ENCODE measurements at places on chromosomes 1 and 21.

DNA sequence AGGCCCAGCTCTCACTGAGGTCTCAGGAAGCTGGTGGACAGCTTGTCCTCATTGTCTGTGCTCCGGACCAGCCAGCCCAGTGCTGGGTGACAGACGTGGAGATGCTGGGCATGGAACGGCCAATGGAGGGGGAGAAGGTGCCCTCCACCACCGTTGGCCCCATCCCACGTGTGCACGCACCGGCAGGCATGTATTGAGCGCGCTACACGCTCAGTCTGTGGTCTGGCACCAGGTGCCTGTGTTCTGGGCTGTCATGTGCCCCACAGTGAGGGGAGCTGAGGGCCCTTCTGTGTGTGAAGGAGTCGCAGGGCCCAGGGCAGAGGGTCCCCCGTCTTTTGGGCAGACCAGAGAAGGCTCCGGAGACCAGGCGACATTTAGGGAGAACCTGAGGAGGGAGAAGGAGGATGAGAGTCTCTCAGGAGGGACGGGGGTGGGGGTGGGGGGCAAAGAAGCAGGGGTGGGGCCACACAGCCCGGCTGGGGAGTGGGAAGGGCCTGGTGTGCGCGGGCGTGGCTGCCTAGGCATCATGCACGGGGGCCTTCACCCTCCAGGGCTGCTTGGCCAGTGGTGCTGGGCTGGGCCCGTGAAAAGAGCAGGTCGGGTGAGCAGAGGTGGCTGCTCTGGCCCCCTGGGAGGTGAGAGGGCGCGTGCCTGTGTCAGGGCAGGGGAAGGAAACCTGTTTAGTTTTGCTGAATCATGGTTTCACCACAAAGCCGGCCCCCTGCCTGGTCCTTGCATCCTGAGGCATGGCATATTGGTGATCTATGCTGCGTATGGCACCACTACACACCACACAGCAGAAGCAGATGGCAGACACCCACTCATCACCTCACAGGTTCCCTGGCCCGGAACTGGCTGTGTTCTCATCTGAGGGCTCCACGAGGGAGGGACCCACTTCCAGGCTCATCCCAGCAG, 86.7 kb upstream of the TTC34 start:
- DNase-seq = no peak

GRCh38 chr1:64864018-64864940, 102.1 kb downstream of the JAK1 start:
- DNase-seq = peak; percentile 74

DNA sequence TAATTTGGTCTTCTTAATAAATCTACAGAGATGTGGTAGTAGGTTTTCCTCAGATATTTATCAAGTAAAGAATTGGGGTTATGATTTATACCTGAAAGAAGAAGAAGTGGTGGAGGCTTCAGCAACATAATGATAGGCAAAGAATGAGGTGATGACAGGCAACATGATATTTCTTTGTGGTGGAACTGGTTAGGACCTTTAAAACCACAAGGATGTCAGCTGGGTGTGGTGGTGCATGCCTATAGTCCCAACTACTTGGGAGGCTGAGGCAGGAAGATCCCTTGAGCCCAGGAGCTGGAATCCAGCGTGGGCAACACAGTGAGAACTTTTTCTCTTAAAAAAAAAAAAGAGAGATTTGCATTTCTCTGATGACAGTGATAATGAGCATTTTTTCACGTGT, 34.1 kb upstream of the COL11A1 start:
- DNase-seq = no peak

DNA sequence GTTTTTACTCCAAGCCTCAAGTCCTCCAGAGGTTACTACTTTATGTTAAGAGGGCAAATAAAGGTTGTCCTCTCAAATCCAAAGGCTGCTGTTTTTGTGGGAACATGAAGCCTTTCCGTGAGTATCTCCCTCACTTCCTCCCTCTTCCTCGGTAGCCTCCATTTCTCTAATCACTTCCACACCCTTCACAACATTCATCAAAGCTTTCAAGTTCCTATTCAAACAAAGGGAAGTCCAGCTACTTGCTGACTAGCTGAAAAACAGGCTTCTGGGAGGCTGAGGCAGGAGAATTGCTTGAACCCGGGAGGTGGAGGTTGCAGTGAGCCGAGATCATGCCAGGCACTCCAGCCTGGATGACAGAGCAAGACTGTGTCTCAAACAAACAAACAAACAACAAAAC, 6.6 kb upstream of the CD48 start:
- DNase-seq = no peak

DNA sequence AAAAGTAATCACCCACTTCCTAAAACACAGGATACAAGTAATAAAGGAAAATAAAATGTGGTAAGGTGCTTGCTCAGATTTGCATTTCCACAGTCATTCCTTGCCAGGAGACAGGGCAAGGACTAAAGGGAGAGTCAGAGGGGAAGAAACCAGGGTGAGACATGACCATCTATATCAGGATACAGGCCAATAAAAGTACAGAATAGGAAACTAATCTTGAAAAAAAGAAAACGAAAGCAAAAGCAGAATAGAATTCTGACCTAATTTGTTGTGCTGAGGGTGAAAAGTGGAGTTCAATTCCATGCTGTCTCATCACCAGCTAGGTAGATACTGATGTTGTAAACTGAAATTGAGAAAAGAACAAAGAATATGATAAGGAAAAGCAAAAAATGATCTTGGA, 27.3 kb downstream of the JMJD4 start:
- DNase-seq = no peak

DNA sequence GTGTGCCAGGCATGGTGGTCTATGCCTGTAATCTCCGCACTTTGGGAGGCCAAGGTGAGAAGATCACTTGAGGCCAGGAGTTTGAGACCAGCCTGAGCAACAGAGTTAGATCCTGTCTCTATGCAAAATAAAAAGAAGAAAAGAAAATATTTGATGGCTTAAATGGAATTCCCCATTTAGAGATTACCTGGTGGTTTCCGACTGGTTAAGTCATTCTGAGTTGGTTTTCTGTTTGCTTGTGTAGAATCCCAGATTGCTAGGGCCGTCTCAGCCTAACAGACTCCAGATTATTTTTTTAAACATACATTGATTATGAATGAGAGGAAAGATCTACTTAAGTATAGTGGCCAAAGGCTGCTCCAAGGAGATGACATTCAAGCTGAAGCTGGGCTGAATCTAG, 22.9 kb upstream of the LY9 start:
- no peak for DNase-seq

- peak; percentile 37 for DNase-seq
These were observed 13.8 kb upstream of the POGZ start for GRCh38 chr1:151472856-151473731.

GRCh38 chr1:109823543-109824348, 60.0 kb upstream of the EPS8L3 start:
- DNase-seq = no peak

DNA sequence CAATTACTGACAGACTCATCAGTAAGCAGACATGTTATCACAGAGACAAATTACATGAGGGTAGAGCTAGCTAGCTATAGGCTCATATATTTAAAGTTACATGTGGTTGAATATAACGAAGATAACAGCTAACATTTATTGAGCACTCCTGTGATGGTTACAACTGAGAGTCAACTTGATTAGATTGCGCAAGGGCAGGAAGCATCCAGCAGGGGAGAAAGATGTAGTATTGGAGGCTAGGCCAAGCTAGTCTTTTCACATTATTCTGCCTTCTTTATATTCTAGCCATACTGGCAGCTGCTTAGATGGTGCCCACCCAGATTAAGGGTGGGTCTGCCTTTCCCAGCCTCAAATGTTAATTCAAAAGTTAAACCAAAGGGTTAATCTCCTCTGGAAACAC, 37.1 kb downstream of the PIGK start:
- no peak for DNase-seq

DNA sequence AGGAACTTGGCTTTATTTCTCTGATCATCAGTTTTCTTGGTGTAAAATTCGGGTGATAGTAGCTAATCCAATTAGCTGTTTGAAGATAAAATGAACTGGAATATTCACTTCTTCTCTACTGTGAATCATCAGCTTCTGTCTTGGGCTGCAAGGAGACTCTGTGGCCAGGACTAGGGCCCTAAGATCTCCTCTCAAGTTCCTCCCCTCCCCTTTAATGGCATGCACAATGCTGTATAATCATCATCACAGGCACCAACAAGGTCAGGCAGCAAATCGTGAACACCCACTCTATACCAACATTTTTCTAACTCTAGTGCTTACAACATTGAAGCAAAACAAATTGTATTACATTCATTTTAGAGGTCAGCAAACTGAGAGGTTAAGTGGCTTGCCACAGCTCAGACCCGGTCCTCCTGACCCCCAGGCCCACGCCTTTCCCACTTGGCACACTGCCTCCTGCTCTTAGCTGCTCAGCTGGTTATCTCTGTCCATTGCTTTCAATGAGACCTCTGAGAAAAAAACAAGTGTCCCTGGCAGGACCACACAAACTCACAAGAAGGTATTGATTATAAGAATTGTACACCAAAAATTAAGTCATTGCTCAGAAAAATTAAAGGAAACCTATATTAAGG, 31.8 kb downstream of the LRRC52 start:
- no peak for DNase-seq

DNA sequence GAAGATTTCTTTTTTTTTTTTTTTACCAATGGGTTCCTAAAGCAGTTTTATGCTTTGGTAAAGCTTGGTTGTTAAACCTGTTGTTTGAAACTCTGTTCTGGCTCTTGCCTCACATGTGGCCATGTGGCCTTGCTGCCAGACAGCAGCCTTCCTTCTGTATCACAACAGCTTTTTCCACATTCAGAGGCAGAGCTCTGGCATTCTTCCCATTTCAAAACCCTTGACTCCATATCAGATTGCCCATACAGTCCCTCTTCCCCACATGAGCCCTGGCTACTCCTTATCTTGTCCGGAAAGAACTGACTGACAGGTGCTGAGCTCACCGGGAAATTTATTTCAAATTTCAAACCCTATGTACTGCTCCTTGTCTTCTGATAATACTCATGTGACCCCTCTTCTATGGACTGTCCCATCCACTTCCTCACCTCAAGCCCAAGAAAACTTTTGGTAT, 38.5 kb upstream of the LAX1 start:
- no peak for DNase-seq

DNA sequence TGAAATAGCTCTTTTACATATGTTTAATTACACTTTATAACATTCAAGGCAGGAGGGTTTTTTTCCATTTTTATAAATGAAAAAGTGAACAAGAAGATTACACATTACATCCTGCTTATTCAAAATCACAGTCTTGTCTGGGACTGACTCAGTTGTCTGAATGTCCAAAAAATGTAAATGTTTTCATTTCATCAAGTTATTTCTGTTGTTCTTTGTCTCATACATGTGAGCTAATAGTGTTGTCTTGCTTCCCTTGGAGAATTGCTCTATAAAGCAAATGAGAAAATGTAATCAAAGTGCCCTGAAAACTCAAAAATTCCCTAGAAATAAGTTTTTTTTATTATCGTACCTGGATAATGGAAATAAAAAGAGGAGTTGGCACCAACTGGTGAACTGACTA, 242.9 kb downstream of the GRIK1 start:
- DNase-seq = no peak

DNA sequence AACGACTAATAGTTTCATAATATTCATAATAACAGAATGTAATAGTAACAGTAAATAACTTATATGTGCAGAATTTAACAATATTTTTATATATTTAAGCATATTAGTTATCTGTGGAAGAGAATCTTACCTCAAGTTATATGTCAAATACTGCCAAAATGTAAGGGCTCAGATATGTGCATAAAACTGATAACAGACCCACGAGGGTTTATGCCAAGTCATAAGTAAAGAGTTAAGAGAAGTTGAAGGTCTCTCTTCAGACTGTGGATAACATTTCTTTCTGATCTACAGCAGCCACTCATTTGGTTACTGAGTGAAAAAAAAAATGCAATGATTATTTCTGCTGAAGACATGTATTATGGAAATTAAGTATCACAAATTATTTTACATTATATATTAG, 1167.8 kb upstream of the NCAM2 start:
- DNase-seq = no peak

DNA sequence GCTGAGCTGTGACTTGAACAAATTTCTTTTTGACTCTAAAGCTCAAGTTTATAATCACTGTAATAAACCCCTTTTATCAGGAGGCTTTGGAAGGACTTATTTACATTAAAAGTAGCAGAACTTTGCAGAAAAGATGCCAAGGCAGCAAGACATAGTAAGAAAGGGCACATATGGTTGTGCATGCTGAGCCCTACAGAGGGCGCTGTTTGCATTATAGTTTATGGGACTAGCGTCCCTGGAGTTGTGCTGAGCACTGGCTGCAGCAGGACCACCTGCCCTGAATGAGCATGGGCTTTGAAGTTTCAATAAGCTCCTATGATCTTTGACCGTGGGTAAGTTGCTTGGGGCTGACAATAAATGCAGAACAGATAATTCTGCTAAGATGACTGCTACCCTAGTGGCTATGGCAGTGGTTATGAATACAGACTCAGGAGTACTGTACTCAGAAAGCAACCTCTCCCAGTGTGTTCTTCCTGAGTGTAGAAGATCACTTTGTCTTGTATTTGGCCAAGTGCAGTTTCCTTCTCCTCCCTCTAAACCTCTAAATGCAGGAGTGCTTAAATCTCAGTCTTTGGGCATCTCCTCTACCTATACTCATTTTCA, 45.4 kb upstream of the USP1 start:
- no peak for DNase-seq

DNA sequence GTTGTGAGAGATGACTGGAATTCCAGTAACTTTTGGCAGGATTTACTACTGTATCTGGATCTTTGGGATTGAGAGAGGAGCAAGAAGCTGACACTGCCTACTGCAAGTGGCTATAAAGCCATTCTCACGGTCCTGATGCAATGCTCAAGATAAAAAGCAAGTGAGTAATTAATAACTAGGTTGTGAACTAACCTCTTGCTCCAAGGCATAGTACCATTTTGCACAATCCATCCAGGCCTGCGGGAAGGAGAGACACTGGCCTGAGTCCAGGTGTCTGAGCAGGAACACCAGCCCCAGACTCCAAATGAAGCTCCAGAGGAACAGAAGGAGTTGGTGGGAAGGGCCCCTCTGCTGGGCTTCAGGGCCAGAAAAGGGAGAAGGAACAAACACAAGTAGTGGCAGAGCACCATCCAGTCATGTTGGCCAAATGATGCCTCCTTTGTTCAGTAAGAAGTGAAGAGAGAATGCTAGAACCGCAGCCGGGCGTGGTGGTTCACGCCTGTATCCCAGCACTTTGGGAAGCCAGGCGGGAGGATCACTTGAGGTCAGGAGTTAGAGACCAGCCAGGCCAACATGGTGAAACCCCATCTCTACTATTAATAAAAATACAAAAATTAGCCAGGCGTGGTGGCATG, 9.9 kb upstream of the SLC45A3 start:
- DNase-seq = no peak

DNA sequence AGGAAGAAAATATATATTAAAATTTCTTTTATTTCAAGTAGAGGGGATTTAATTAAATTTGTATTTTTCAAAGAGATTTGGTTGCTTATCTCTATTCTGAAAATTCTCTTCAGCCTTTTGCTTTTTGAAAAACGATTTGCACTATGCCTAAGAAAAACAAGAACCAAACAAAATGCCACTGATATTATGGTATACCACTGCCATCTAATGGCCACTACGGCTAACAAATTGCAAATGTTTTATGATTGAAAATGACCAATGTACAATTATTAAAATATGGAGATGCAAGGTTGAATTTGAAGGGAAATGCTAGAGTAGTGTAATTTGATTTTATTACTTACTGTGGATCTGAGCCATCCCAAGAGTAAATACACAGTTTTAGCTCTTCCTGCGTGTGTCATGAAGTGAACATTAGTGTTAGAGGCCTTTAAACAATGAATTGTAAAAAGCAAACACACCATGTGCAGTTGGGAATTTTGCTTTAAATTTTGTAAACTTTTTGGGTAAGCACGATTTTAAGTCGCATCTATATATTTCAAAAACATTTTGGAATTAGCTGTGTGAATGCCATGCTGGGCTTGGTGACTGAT, 137.4 kb upstream of the USP25 start:
- no peak for DNase-seq

GRCh38 chr1:243483071-243483771, 227.4 kb downstream of the SDCCAG8 start:
- no peak for DNase-seq
